A549 treated with CORT108297 at 1 μM for 4 hours (cell line): ENCODE measurements at places on chromosomes 6 and 20. TPM values are rescaled to one million over a fixed set of nuclear protein-coding genes. Genes with fewer than 3 reads are reported as not detected.

Gene UNC5CL
- total RNA-seq: 0.34 to 0.52 TPM (median 0.45 TPM) in 5 replicates

Gene CAP2
- 11.3 to 15.2 TPM (median 12.8 TPM) in 5 replicates for total RNA-seq

Gene KDM1B
- total RNA-seq: 6.3 to 7.9 TPM (median 7.7 TPM) in 5 replicates

Gene SSTR4
- 0.06 to 0.15 TPM (median 0.09 TPM) in 4 of 5 replicates, not detected in the other for total RNA-seq

Gene NR2E1
- 0.03 to 0.09 TPM (median 0.04 TPM) in 4 of 5 replicates, not detected in the other for total RNA-seq

Gene FGD2
- not detected in 5 replicates for total RNA-seq

Gene HSPA1B
- total RNA-seq: 191 to 290 TPM (median 231 TPM) in 5 replicates

Gene MCHR2
- total RNA-seq: not detected in 5 replicates

Gene C2
- total RNA-seq: 0.21 to 0.68 TPM (median 0.31 TPM) in 5 replicates

Gene DEFB124
- total RNA-seq: not detected in 5 replicates

Gene GFOD1
- total RNA-seq: 1.6 to 2.0 TPM (median 1.8 TPM) in 5 replicates
